SJCRH30 (cell line): ENCODE measurements at places on chromosomes 3 and 15. TPM values are rescaled to one million over a fixed set of nuclear protein-coding genes. Genes with fewer than 3 reads are reported as not detected.

GRCh38 chr3:26100176-26100575, 310.3 kb downstream of the OXSM start:
- H3K27me3 ChIP-seq: no peaks in the 10 kb centered on the region
- no peak overlapping the region for H3K27ac ChIP-seq
- DNase-seq: no peak

DNA sequence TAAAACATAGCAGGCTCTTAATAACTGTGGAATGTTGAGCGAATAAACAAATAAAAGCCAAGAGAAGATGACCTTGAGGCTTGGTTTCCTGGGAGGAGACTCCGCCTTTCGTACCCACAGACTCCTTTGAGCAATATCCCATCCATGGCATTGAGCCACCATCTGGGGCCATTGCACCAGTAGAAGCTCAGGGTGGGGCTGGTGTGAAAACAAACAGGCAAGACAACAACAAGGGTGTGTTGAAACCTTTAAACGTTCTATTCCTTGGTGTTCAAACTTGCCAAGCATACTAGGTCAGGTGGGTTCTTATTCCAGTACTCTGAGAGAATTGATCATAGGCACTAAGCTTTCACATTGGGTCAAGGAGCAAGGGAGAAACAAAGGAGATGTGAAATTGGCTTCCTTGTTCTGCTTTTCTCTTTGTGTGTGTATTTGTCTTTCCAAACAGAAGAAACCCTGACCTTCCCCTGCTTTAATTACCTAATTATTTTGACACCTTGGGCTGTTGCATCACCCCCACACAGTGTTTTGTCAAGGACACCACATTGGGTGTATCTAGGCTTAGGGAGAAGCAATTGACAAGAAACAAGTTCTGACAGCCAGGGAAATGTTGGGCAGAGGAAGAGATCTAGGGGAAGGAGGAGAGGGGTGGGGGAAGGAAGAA, 105.1 kb upstream of the BCL6 start:
- H3K27ac ChIP-seq: no peak overlapping the region
- H3K27me3 ChIP-seq: no peaks in the 10 kb centered on the region
- H3K4me1 ChIP-seq: no peaks in the 10 kb centered on the region
- H3K36me3 ChIP-seq: no peaks in the 10 kb centered on the region

The SUCNR1 gene
- 0.41 and 0.61 TPM in 2 replicates for total RNA-seq

The NAALADL2 gene
- total RNA-seq: 1.2 and 3.1 TPM in 2 replicates
